Endothelial cell (in vitro differentiated cells): ENCODE measurements at places on chromosomes 7 and 10. TPM values are rescaled to one million over a fixed set of nuclear protein-coding genes. Genes with fewer than 3 reads are reported as not detected.
A peak's percentile ranks its signal among the peaks of the same experiment; 100 is the strongest.

DNA sequence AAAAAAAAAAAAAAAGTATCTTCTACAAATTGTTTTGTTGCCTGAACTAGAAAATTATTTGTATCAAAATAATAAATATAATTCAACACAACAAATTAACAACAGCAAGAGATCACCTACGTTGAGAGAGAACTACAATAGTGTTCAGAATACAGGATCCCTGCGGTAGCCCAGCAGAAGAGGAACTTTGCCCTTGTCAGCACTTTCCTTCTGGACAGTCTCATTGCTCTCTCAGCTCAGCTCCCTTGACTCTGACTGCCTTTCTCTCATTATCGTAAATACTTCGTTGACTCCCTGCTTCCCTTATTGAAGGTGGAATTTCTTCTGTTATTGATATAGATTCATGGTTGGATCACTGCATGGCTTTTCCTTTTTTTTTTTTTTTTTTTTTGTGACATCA lies 469.5 kb upstream of the VSTM2A start:
- DNase-seq = no peak

DNA sequence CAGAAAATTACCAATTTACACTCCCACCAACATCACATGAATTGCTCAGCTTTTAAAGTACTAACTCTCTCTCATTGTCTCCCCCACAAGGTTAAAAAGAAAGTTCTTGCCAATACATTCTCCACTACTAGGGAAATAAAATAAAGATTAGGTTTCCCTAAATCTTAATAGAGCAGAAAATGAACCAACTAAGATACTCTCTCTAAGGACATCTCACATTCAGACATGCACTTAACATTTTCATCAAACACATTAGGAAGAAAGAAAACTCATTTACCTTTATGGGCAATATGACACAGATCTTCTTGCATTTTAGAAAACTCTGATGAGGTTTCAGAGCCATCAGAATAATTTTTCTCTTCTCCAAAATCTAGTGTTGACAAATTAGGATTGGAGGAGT lies 104.1 kb upstream of the GSDME start:
- no peak for DNase-seq

- DNase-seq = no peak
Measured at GRCh38 chr7:35755711-35756110, 45.1 kb upstream of the SEPTIN7 start.

DNA sequence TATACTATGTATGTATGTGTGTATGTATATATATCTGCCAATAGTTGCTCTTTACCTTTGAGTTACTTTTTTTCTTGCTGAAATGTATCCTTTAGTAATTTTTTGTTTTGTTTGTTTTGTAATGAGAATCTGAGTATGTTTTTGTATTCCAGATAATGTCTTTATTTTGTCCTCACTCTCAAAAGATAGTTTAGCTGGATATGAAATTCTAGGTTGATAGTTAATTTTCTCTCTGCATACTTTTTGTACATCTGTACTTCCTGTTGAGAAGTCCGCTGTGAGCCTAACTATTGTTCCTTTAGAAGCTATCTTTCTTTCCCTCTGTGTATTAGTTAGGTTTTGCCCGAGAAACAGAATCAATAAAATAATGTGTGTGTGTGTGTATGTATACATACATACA lies 29.5 kb downstream of the BUB3 start:
- no peak for DNase-seq

GRCh38 chr7:48245751-48246472 lies 74.7 kb downstream of the ABCA13 start:
- DNase-seq = no peak

GRCh38 chr10:68208424-68209042 lies 23.4 kb downstream of the ATOH7 start:
- DNase-seq = peak; percentile 77

GRCh38 chr10:13913897-13914296 lies 327.1 kb downstream of the PRPF18 start:
- no peak for DNase-seq

The TMEM213 gene
- total RNA-seq = not detected
